IgD-negative memory B cell (primary cell): ENCODE measurements at places on chromosomes 12 and 14. TPM values are rescaled to one million over a fixed set of nuclear protein-coding genes. Genes with fewer than 3 reads are reported as not detected.

CD9 gene
- polyA plus RNA-seq: 9.6 TPM

PLCZ1 gene
- not detected for polyA plus RNA-seq

PPP1R36 gene
- not detected for polyA plus RNA-seq

NANOG gene
- polyA plus RNA-seq: not detected

RAPGEF3 gene
- polyA plus RNA-seq: 0.26 TPM

OR4K2 gene
- not detected for polyA plus RNA-seq

ADAM21 gene
- 0.18 TPM for polyA plus RNA-seq

LHX5 gene
- not detected for polyA plus RNA-seq

SERPINA3 gene
- polyA plus RNA-seq: not detected

OVCH1 gene
- polyA plus RNA-seq: not detected

SDS gene
- polyA plus RNA-seq: not detected

RNF212B gene
- polyA plus RNA-seq: not detected

GOLGA5 gene
- 20.2 TPM for polyA plus RNA-seq
